Activated naive CD4-positive, alpha-beta T cell treated with anti-CD3 and anti-CD28 coated beads for 36 hours (primary cell): ENCODE measurements at places on chromosomes 16 and 17. TPM values are rescaled to one million over a fixed set of nuclear protein-coding genes. Genes with fewer than 3 reads are reported as not detected.
A peak's percentile ranks its signal among the peaks of the same experiment; 100 is the strongest.

DNA sequence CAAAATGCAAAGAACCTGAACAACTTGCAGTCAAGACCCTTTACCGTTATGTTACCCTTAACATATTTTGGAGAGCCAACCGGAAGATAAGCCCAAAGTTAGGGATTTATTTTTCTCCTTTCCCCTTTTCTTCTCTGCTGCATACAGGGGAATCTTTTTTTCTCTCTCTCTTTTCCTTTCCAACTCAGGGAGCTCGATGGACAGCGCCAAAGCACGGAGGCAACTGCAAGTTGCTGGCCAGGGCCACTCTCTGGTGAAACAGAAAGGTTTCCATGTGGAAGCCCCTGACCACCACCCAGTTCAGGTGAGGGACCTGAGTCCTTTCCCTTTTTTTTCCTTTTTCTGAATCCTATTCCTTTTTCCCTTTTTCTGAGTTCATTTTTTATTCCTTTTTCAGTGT lies 98.8 kb upstream of the COX10 start:
- DNase-seq = no peak

GRCh38 chr17:79400989-79401703 lies 209.7 kb downstream of the RBFOX3 start:
- peak; percentile 84 for DNase-seq

WNK4 gene
- 0.17 TPM for total RNA-seq

DNA sequence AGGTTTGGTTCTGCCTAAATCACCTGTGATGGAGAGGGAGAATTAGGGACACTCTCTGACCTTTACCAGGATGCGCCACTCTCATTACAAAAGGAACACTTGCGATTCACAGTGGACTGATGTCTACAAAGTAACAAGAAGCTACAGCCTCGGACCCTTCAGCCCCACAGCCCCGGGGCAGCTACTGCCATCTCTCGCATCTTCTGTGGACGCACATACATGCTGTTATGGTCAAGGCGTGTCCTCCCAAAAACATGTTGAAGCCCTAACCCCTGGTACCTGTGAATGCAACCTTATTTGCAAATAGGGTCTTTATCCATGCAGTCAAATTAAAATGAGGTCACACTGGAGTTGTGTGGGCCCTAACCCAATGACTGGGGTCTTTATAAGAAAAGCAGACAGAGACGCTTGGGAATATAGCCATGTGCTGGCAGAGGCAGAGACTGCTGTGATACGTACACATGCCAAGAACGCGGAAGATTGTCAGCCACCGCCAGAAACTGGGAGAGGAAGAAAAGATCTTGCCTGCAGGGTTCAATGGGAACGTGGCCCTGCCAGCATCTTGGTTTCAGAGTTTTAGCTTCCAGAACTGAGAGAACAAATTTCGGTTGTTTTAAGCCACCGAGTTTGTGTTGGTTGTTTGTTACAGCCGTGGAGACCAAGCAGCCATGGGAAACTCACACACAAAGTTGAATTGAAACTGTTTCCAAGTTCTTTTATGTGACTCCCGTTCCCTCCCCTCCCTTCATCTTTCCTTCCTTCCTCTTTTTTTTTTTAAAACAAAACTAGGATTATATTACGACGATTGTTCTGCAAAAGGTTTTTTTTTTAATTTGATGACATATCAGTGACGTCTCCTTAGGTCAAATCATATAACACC lies 23.1 kb downstream of the ATP2C2 start:
- DNase-seq = no peak

CFAP97D1 gene
- total RNA-seq = not detected

GRCh38 chr17:45342306-45342705 lies 25.5 kb upstream of the MAP3K14 start:
- DNase-seq = no peak

DNA sequence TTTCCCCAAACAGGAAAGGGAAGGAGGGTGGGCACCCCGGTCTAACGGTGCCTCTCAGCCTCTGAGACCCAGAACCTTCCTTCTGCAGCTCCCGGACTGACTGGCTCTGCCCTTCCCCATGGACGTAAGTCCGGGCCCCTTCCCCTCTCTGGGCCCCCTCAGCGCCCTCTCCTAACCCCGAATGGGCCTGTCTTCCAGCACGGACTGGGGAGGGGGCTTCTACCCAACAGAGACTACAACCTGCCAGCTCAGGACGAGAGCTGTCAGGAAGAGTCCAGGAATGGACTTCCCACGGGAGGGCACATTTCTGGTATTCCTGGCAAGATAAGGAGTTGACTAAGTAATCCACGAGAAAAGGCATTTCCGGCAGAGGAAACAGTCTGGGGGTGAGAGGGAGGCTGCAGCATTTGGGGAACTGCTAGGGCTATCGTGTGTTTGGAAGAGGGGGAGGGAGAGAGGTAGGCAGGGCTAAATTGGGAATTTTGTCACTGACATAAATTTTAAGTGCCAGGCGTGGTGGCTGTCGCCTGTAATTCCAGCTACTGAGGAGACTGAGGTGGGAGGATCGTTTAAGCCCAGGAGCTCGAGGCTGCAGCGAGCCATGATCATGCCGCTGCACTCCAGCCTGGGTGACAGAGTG lies 12.1 kb upstream of the ALDOA start:
- DNase-seq = no peak

DNA sequence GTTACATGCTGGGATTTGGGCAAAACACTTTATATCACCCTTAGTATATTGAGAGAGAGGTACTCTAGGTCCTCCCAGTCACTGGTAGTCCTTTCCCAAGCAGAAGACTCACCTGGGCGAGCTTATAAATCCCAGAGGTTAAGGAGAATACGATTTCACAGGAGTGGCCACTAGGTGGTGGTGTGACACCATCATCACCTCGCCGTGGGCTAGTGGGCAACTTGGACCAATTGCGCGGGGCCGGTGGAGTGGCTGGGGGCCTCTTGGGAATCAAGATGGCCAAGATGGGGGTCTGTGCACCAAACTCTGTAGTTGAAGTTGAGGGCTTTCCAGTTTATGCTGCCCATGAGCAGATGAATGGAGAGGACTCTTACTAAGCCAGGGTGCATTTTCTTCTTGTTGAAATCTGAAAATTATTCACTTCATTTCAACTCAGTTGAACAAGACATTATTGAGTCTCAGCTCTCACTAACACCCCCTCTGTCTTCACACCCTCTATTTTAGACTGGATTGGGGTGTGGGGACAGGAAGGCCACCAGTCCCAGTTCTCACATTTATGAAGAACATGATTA lies 38.2 kb upstream of the PIRT start:
- DNase-seq = peak; percentile 37

GRCh38 chr17:32323046-32323445 lies 18.9 kb downstream of the C17orf75 start:
- no peak for DNase-seq

DNA sequence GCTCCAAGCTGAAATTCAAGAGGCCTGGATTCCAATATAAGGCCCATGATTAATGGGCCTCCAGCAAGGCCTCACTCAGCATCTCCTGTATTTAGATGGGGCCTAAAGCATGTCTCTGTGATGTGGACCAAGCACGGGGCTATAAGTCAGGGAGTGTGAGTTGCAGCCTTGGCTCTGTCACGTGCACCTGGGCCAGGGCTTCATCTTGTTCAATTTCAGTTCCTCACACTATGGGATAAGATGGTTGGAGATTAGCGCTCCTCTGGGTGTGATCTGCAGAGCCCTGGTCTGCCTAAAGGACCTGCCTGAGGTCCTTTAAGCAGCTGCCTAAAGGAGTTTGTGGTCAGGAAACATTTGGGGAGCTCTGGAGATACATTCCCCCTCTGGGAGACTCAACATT lies 25.2 kb downstream of the KLHL36 start:
- no peak for DNase-seq

GRCh38 chr16:85353839-85354685 lies 241.8 kb upstream of the CIBAR2 start:
- DNase-seq = no peak

DNA sequence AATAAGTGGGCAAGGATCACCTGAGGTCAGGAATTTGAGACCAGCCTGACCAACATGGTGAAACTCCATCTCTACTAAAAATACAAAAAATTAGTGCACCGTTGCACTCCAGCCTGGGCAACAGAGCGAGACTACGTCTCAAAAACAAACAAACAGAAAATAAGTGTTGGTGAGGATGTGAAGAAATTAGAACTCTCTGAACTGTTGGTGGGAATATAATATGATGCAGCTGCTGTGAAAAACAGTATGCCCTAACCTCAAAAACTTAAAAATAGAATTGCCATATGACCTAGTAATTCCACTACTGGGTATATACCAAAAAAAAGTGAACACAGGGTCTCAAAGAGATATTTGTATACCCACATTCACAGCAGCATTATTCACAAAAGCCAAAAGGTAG lies 26.1 kb downstream of the GLG1 start:
- no peak for DNase-seq

DNA sequence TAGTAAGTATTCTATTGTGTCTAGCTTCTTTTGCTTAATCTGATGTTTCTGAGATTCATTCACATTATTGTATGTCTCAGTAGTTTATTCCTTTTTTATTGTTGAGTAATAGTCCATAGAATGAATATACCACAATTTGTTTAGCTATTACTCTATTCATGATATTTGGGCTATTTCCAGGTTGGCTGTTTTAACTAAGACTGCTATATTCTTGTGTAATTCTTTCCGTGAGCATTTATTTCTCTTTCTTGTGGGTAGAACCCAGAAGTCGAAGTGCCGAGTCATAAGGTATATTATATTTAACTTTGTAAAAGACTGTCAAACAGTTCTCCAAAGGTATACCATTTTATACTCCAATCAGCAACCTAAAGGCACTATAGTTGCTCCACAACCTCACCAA lies 160.8 kb downstream of the ANKFN1 start:
- no peak for DNase-seq
